ENCODE measurements at places on chromosomes 5 and 9.

GRCh38 chr9:92882276-92882675 lies 4.4 kb upstream of the ZNF484 start:
- no peak for DNase-seq

- peak; percentile 63 for DNase-seq
Measured at GRCh38 chr5:72452515-72453245, 54.5 kb downstream of the ZNF366 start.

DNA sequence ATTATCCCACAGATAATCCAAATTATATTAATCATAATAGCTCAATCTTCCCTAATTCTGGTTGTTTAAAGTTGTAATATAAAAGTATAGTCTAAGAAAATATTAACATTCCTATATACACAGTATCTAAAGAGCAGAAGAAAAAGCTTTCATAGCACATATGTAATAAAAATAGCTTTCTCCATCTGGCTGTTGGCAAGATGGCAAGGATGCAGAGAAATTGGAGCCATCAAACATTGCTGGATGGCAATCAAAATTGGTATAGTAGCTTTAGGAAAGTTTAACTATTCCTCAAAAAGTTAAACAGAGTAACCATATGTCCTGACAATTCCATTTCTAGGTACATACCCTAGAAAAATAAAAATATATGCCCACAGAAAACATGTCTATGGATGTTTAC lies 66.8 kb downstream of the TBCA start:
- no peak for DNase-seq

GRCh38 chr5:112156211-112156610 lies 262.9 kb downstream of the EPB41L4A start:
- no peak for DNase-seq

DNA sequence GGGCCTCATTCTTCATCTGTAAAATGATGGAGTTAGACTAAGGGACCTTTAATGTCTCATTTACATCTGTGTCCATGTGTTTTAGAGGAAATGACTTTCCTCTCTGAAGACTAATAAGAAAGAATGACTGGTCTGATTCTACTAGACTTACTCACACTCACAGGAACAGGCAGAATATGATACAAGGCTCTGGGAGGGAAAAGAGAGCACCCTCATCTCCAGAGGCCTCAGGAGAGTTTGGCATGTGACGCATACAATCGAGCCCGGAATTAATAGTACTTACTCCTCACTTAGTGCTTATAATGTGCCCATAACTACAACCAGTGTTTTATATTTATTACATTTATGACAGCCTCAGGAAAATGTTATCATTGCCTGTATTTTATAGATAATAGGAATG lies 608.7 kb downstream of the KCTD16 start:
- DNase-seq, result no peak

GRCh38 chr9:124411514-124412227 lies 3.6 kb downstream of the PSMB7 start:
- no peak for DNase-seq

DNA sequence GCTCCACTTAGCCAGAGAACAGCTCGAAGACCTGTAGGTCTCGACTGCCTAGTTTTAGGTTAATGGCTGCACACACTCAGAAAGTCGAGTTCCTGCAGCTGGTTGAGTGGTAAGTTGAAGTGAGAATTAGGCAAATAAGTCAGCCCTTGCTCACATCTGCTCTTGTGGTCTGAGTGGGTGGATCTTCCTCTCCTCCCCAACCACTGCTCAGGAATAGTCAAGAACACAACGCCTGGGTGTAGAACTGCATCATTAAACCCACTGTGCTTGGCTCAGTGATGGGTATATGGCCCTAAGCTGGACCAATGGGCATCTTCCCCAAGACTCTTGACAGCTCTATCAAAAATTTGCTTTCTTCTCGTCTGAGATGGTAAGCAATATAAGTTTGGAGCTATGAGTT lies 20.9 kb upstream of the ADAM19 start:
- DNase-seq, result no peak

GRCh38 chr9:14362175-14362574 lies 48.2 kb upstream of the NFIB start:
- DNase-seq, result no peak

DNA sequence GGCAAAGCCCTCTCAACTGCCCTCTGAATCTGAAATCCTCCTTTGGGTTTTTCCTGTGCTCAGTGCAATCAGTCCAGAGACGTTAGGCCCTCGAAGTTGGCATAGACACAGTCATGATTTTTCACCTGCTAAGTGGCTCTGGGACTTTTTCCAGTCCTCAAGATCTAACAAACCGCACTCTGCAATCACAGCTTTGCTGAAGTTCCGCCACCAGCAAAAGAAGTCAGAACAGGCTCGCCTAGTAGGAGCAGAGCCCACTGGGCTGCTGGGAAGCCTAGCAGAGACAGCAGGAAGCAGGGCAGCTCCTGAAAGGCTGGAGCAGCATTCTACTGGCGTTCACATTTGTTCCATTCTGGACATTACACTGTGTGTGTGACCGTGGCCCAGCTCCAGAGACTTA lies 222.8 kb upstream of the KIF2A start:
- no peak for DNase-seq

DNA sequence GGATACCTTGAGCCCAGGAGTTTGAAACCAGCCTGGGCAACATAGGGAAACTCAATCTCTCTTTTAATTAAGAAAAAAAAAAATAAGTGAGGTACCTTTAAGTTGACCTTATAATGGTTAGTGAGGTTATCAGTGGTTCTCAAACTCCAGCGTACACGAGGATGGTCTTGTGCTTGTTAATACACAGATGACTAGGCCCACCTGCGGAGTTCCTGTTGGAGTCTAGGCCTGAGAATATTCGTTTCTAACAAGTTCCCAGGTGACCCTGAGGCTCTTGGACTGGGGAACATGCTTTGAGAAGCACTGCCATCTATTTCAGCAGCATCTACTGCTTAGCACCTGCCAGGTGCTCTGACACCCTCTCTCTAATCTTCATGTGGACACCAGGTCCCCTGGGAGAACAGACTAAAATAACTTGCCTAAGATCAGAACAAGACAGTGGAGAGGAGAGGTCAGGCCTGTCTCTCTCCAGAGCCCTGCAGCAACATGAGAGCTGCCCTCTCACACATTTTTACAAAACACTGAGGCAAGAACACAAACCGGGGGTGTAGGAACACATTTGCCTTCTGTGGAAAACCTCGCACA lies 24.6 kb downstream of the TLE1 start:
- DNase-seq, result no peak

DNA sequence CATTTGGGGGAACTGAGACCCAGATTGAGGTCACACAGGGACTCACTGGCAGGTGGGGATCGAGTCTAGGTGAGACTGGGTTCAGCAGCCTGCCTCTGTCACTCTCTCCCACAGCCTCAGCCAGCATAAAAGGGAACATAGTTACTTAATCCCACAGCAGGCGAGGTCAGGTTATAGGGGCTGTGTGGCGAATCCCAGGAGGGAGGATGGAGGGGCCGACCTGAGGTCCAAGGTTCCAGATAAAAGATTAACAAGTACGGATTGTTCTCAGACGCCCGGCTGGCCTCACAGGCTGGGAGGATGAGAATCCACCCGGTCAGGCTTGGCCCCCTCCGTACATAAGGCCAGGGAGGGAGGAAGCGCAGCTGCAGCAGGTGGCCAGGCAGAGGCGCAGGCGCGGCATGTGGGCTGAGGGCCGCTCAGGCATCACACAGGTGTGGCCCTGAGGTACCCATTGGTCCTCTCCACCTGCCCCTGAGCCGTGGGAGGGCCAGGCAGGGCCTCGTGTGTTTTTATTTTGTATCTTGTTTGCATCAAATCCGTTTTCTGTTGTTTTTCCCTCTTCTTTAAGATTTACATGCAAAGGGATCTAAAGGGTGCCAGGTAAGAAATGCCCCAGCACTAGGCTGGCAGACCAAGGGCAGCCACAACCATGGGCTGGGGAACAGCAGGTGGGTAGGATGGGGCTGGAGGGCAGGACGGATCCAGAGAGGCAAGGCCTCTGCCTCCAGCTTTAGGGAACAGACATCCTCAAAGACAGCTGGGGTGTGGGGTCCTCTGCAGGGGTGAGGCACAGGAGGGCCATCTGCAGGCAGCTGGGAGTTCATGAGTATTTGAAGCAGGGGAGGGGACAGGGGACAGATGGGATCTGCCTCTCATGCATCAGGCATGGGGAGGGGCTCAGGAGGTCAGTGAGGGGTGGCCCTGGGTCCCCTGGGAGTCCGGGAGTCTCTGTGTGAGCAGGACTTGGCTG lies 3.6 kb downstream of the SUSD3 start:
- DNase-seq, result no peak

- DNase-seq, result peak; percentile 16
Measured at GRCh38 chr5:100430268-100431195, 104.6 kb upstream of the FAM174A start.

- DNase-seq, result no peak
Measured at GRCh38 chr5:107893642-107894041, 222.9 kb upstream of the EFNA5 start.

- DNase-seq, result no peak
Measured at GRCh38 chr9:21993893-21994555, at the start of gene CDKN2A. Gene CDKN2A (minus strand): TSS chr9:21994392.

GRCh38 chr5:78569441-78569840 lies 79.1 kb downstream of the LHFPL2 start:
- no peak for DNase-seq

DNA sequence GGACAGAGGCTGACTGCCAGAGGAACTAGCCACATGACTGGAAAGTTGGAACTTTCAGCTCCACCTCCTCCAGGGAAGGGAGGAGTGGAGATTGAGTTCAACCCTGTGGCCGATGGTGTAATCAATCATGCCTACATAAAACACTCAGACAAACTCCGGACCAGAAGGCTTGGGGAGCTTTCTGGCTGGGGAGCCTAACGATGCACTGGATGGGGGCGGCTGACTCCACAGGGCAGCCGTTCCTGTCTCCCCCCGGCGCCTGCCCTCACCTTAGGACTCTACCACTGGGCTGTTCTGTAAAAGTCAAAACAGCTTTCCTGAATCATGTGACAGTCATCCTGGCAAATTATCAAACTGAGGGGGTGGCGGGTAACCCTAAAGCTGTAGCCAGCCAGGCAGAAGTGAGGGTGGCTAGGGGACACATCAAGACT lies 58.0 kb downstream of the GOLM1 start:
- no peak for DNase-seq

- DNase-seq, result no peak
Measured at GRCh38 chr5:98258939-98259338, 514.5 kb upstream of the RGMB start.

- DNase-seq, result no peak
Measured at GRCh38 chr5:76291305-76292077, 111.6 kb upstream of the IQGAP2 start.

- DNase-seq, result no peak
Measured at GRCh38 chr9:135093111-135093510, 5.6 kb downstream of the OLFM1 start.

- peak; percentile 22 for DNase-seq
Measured at GRCh38 chr5:148808864-148809642, 17.4 kb upstream of the ADRB2 start.

GRCh38 chr5:54363669-54364068 lies 53.3 kb upstream of the ARL15 start:
- no peak for DNase-seq

DNA sequence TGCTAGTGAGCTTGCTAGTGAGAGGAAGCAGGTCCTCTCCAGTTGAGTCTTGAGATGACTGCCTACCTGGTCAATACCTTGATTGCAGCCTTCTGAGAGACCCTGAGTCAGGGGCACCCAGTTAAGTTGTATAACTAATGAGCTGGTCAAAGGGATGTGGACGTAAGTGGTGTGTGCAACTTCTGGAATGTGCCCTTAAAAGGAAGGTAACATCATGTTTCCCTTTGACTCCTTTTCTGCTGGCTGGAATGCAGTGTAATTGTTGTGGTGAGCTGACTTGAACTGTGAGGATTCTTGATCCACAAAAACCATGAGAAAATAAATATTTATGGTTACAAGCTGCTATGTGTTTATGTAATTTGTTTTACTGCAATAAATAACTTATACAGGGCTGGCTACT lies 2.4 kb upstream of the SNX2 start:
- DNase-seq, result no peak

GRCh38 chr9:114416290-114416689 lies 28.5 kb upstream of the AKNA start:
- no peak for DNase-seq

GRCh38 chr5:64347309-64347708 lies 158.5 kb upstream of the RGS7BP start:
- DNase-seq, result no peak

GRCh38 chr9:101877439-101877838 lies 139.0 kb upstream of the GRIN3A start:
- no peak for DNase-seq

GRCh38 chr9:133571391-133571890 lies 36.9 kb downstream of the ADAMTSL2 start:
- DNase-seq, result no peak

DNA sequence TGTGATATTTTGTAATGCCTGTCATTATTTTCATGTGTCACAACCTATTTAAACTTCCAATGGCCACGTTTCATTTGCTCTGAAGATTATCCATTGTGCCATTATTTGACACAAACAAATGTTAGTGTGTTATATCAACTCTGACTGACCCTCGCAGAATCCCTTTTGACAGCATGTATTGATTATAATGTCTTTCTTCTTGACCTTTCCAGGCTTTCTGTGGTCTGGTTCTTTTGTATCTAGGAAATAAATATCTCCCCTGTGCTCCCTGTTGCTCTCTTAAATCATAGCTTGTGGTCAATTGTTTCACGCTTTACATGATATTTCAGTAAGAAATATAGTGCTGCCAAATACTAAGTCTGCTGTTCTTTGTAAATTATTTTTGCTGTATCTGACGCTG lies 442.6 kb downstream of the SEMA5A start:
- DNase-seq, result no peak

DNA sequence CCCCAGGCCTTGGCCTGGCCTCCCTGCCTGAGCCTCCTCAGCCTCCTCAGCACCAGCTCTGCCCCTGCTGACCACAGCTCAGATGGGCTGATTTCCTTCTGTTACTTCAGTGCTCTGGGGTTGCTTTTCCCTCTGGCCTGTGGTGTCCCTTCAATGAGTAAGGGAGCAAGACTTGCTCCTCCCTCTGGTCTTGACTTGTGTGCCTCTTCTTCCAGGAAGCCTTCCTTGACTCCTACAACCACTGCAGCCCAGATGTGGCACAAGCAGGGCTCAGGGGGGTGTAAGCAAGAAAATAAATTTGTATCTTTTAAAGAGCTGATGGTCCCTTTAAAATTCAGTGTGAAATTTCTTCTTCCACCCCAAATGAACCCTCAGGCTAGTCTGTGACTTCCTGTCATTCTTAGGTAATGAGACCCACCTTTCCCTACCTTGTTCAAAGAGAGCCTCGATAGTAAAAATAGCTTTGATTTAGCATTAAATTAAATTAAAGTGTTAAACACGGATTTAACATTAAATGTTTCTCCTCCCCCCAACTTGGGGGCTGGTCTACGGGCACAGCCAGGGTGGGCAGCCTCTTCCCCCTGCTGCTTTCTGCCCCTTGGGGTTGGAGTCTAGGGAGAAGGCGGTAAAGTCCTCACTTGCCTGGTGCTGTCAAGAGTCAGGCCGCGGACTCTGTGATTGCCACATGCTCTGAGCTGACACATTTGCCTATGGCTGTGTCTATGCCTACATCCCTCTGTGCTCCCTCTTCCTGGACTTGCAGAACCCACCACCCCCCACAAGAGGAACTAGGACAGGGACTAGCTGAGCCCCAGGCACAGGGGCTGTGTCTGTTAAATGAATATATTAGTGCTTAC lies 64.5 kb downstream of the OLFM1 start:
- DNase-seq, result no peak

- DNase-seq, result no peak
Measured at GRCh38 chr9:77276799-77277198, 99.5 kb downstream of the VPS13A start.

Measured in left ventricle myocardium inferior (tissue), 1 donor.